Germinal center (tissue), 1 donor: ENCODE measurements at places on chromosomes 12 and 14.

DNA sequence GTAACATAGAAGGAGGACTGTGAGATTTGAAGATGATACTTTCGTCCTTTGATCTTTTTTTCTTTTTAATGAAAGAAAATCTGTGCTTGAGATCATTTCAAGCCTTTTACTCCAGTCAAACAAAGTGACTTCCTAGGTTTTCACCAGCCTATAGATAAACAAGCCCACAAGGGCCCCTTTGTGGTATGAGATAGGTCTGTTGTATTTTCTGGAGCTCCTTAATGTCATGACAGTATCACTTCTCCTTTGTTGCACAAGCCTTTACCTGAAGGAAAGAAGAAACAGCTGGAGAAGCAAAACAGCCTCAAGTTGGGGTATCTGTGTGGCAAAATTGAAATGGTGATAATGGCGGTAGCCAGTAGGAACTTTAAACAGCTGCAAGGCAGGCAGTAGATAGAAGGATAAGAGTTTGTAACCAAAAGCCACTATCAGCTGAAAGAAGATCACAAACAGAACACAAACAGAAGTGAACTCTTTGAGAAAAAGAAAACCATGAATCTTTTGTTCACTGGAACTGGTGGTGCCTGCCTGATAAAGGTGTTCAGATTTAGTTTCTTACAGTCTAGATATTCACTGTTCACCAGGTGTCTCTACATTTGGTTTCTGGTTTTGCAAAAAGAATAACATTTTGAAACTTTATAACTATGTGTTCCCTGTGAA is 96.8 kb downstream of the LGR5 start:
- no peak for DNase-seq

GRCh38 chr12:105099356-105099755 is 8.2 kb upstream of the WASHC4 start:
- DNase-seq: no peak

DNA sequence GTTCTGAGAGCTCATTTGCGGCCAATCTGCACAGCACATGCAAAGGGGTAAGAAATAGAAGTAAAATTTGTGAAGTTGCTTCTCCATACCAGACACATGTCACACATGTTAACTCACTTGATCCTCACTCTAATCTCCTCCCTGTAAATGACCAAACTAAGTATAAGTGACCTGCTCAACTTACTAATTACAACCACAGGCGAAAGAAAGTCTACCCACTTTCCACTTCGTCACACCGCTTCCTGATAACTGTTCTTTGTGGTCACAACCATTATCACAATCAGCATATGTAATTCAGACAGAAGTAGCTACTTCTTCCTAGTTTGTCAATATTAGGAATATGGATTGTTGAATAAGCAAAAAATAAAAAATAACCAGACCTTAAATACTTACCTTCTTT is 293.7 kb upstream of the CLEC14A start:
- no peak for DNase-seq

GRCh38 chr14:73743431-73743931 is 29.3 kb upstream of the PNMA1 start:
- DNase-seq: no peak
